ENCODE measurements at places on chromosomes 4 and X.

- DNase-seq = no peak
These were observed 94.4 kb downstream of the BLTP1 start for GRCh38 chr4:122246551-122246950.

DNA sequence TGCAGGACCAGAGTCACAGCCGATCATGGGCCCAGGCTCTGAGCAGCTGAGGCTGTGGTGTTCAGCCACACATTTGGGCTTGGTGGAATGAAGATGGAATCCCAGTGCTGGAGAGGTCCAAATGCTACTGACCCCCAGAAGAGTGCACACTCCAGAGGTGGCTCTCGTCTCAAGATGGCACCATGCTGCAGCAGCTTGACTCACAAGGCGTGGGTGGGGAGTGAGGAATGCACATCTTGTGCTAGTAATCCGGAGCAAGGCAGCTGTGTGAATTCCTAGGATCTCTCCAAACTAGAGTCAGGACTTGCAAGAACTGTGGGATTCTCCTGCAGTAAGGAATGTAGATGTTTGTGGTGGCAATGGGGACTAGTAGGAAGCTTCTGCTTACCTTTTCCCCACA lies 28.7 kb downstream of the RAB28 start:
- no peak for DNase-seq

DNA sequence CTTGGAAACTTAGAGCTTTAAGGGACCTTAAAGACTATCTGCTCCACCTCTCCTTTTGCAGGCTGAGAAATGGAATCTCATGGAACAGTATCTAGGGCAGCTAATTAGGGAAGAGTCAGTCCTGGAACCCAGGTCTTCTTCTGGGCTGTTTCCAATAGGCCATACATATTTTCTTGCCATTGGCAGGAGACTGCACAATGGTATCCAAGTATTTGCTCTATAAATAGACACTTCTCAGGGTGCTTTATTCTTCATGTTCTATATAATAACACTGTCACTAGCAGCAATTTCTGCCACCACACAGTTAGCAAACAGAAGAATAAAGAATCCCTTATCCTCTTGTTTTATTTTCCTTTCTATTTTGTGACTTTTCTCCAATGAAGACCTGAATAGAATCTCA lies 291.7 kb downstream of the C4orf33 start:
- DNase-seq = no peak

DNA sequence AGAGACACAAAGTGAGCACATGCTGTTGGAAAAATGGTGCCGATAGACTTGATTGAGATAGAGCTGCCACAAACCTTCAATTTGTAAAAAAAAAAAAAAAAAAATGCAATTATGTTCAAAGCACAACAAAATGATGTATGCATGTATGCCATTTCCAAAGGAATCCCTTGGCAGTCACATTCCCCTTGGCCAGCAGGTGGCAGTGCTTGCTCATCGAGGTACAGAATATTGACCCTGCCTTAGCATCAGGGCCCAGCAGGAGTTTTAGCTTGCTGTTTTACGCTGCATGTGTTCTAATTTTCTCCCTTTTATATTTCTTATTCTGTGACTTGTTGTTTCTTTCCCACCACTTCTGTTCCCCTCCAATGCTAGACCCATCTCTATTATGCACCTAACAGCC lies 34.5 kb upstream of the CYBB start:
- peak; percentile 53 for DNase-seq

DNA sequence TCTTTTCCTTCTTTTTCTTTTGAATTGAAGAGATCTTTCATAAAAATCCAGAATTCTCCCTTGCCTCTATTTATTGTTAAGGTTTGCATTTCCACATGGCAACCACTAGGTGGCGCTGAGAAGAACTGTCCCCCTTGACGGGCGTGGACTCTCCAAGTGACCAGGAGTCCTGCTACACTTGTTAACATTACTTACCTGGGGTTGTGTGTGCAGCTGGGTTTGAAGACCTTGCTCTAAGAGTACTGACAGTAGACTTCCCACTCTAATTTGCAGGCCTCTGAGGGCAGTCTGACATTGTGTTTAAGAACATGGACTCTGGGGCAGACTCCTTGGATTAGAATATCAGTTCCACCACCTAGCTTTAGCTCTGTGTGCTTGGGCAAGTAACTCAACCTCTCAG lies 52.8 kb downstream of the GPRIN3 start:
- DNase-seq = no peak

DNA sequence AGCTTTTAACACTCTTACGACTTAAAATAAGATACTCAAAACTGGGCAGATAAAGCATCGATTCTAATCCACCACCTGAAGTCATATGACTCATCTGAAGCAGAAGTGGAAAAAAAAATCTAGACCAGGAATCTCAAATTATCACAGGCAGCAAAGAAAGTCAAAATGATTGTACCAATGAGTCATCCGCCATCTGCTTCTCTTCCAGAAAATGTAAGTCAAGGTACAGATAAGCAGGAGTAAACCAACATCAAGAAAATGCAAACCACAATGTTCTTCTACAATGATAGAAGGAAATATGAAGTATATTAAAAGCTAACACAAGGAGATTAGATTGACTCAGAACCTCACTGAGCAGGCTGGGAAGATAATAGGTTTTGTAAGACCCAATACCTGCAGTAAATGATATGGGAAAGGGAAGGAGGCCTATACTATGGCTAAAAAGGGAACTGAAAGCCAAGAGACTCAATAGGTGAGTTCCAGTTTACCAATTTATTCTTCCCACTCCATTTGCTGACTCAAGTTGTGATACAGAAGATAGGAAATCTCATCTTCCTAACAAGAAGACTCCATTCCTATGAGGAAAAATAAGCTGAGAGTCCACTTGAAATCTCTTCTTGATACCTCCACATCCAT lies 88.4 kb upstream of the TET2 start:
- DNase-seq = peak; percentile 27

DNA sequence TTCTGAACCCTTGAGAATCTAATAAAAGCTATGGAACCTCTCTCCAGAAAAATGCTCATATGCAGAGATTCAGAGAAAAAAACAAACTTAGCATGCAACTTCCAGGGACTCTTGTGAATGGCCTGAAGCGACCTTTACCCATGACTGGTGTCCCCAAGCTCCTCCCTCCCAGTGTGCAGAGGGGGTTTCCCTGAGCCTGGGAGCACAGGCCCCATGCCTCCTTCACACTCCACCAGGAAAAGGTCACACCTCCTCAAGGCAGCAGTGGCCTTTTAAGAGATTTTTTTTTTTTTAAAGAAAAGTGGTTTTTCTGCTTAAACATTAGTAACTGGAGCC lies 13.3 kb upstream of the UBA6 start:
- no peak for DNase-seq

GRCh38 chr4:75122424-75123014 lies 189.6 kb downstream of the PARM1 start:
- no peak for DNase-seq

GRCh38 chr4:60930866-60931265 lies 269.3 kb upstream of the ADGRL3 start:
- DNase-seq = no peak

DNA sequence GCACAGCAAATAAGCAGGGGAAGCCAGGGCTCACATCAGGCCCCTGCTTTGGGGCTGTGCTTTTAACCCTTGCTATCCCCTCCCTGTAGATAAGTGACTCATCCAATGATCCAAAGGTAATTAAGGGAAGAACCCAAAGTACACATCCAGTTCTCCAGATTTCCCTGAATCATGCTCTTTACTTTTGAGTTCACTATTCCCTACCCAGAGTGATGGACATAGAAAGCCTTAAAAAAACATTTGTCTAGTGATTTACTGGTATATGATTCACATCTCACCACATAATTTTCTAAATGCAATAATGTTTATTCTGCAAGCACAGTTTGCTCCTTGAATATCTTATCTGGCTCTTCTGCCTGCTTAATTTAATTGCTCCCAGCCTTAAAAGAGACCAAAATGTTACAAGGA lies 136.2 kb downstream of the PPP3CA start:
- DNase-seq = no peak

GRCh38 chrX:48458711-48459110 lies 11.3 kb downstream of the SLC38A5 start:
- no peak for DNase-seq

- DNase-seq = no peak
These were observed 83.0 kb downstream of the AFF1 start for GRCh38 chr4:87017580-87018342.

GRCh38 chr4:176782794-176783193 lies 9.9 kb downstream of the VEGFC start:
- no peak for DNase-seq

DNA sequence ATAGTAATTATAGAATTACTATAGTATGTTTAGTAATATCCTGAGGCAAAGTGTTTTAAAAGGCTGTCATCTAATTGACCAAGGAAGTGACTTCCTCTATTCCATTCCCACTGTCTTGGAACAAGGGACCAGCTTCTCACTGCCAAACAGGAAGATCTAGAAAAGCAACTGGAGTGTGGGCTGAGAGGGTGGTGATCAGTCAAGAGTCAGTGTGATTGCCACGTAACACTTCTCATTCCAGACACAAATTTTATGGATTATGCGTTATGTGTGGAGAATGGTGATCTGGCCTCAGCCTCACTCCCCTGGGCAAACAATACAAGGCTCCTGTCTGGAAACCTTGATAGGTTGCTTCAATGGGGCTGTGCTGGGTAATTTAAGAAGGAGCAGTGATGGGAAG lies 60.0 kb downstream of the RRAGB start:
- DNase-seq = no peak

DNA sequence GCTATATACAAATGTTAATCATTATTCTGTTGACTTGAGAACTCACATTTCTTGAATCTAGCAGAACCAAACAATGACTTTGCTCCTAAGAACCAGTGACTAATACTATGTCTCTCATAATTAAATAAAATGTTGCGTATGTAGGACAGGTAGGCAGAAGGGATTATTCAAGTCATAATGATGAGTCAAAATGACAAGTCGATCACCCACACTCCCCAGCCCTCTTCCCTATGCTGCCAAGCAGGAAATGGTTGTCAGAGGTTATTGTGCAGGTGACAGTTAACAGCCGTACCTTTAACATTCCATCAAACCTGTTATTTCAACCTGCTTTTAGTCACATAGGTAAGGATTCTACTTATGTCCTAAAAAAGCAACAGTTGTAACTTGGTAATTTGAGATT lies 22.0 kb upstream of the STK26 start:
- no peak for DNase-seq

- DNase-seq = no peak
These were observed 167.8 kb upstream of the FAM241A start for GRCh38 chr4:111977419-111977965.

DNA sequence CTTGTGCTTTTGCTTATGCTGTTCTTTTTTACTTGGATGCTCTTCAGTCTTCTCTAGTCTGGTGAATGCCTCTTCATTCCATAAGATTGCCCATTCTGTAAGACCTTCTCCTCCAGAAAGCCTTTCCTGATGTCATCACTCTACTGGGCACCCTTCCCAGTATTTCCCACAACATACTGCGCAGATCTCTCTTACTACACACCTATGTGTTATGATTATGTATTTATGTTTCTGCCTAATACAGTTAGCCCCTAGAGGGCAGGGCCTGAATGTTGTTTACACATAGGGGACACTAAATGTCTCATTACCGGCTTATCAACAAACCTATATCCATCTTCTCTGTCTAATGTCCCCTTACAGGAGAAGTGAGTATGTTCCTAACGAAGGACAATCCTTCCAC lies 21.1 kb downstream of the AIFM1 start:
- no peak for DNase-seq

DNA sequence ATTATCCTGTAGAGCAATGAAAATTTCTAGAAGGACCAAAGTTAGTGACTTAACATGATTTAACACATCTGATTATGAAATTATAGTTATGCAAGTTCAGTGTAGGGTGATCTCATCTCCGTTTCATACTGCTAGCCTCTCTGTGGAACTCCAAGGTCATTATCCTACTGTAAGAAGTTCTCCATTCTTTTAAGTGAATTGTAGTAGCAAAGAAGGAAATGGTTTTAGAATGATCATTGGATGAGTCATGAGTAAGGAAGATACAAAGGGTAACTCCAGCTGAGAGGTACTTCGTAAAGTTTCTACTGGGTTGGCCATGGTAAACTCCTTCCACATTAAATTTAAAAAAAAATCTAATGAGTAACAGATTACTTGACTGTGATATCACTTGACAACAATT lies 215.0 kb upstream of the GIMD1 start:
- DNase-seq = no peak

DNA sequence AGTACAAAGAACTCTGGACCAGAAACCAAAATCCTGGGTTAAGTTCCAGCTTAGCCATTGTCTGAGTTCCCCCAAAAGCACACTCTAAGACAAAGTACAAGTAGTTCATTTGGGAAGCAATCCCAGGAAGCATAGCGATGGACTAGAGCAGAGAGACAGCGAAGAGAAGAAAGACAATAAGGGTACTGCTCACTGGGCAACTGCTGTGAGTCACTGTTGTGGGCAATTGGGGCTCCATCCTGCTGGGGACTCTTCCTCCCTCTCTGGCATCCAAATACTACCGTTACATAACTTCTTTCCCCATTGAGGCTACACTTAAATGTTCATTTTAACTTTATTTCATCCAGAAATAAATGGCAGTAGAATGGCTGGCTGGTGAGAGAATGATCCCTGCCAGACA lies 14.1 kb downstream of the SRPX start:
- no peak for DNase-seq

- no peak for DNase-seq
These were observed 1.1 kb downstream of the TAFAZZIN start for GRCh38 chrX:154412468-154412867.

DNA sequence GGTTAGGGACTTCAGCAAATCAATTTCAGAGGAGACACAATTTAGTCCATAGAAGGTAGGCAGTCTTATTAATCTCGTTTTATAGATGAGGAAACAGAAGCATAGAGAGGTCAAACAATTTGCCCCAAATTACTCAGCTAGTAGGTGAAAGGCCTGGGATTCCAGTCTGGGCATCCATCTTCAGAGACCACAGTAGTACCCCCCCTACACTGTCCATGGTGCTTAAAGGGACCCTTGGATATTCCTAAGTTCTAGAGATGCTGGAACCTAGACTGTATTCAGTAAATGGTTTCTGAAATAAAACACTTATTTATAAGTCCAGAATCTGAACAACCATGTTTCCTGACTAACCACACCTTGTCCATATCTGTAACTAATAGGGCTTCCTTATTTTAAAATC lies 174.8 kb downstream of the CEP135 start:
- DNase-seq = no peak

- no peak for DNase-seq
These were observed 3.3 kb upstream of the RELL1 start for GRCh38 chr4:37689353-37690095.

DNA sequence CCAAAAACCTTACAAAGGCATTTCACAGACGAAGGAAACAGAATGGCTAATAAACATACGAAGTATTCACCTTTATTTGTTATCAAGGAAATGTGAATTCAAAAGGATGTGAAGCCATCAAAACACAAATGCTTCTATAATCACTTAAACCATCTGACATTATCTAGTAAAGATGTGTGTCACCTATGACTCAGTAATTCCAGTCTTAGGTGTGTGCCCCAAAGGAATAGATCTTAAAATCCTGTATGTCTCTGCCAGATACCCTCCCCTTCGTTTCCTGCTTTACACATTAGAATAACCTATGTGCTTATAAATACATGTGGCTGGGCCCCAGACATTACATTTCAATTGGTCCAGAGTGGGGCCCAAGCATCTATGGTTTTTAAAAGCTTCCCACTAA lies 41.8 kb upstream of the CEP135 start:
- no peak for DNase-seq

GRCh38 chr4:125303058-125303457 lies 11.7 kb upstream of the FAT4 start:
- no peak for DNase-seq

- DNase-seq = no peak
These were observed 116.0 kb upstream of the RPS6KA3 start for GRCh38 chrX:20382518-20383297.
